ENCODE measurements at places on chromosomes 7 and 10. TPM values are rescaled to one million over a fixed set of nuclear protein-coding genes. Genes with fewer than 3 reads are reported as not detected.

Gene SOSTDC1
- total RNA-seq = under 0.01 TPM

- peaks cover 52% of the 10 kb centered on the region for H3K27me3 ChIP-seq
- H3K36me3 ChIP-seq = no peaks in the 10 kb centered on the region
- H3K27ac ChIP-seq = no peak overlapping the region
- DNase-seq = no peak
These were observed 4.2 kb downstream of the FEZF1 start for GRCh38 chr7:122300211-122300932.

DNA sequence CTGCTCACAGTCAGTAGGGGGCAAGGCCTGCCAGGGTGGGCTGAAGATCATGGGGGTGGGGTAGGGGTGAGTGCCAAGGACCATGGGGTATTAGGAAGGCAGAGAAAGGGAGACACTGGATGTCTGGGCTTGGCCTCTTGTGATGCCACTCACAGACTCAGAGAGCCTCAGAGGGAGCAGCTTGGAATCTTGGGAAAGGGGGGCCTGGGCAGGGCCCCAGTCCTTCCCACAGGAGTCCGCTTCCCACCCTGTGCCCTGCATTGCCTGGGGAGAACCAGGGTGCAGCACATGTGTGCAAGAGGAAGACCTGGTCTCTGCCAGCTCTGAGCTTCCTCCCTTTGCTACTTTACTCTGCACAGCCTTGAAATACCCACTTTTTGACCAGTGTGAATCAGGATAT is 4.3 kb downstream of the ADCY1 start:
- no peaks in the 10 kb centered on the region for H3K36me3 ChIP-seq
- DNase-seq = no peak
- H3K4me3 ChIP-seq = no peak overlapping the region
- H3K4me1 ChIP-seq = peaks cover 2% of the 10 kb centered on the region
- H3K27me3 ChIP-seq = peaks cover 57% of the 10 kb centered on the region

- peak; percentile 89 for DNase-seq
- H3K27me3 ChIP-seq = no peaks in the 10 kb centered on the region
- H3K4me3 ChIP-seq = peak overlapping the region; percentile 92
- no peaks in the 10 kb centered on the region for H3K36me3 ChIP-seq
- peak overlapping the region; percentile 71 for H3K27ac ChIP-seq
These were observed 356 bp upstream of the NDUFB2 start for GRCh38 chr7:140696024-140696679.

GRCh38 chr10:5509691-5510090 is 10.3 kb upstream of the CALML5 start:
- H3K4me3 ChIP-seq = no peak overlapping the region
- peaks cover 20% of the 10 kb centered on the region for H3K27me3 ChIP-seq
- no peaks in the 10 kb centered on the region for H3K4me1 ChIP-seq
- DNase-seq = no peak
- no peaks in the 10 kb centered on the region for H3K36me3 ChIP-seq
- no peak overlapping the region for H3K27ac ChIP-seq

- H3K27ac ChIP-seq = no peak overlapping the region
- peaks cover 2% of the 10 kb centered on the region for H3K4me1 ChIP-seq
- peaks cover 25% of the 10 kb centered on the region for H3K27me3 ChIP-seq
- no peaks in the 10 kb centered on the region for H3K36me3 ChIP-seq
- DNase-seq = no peak
These were observed 399.5 kb downstream of the RPS24 start for GRCh38 chr10:78433076-78433595.

DNA sequence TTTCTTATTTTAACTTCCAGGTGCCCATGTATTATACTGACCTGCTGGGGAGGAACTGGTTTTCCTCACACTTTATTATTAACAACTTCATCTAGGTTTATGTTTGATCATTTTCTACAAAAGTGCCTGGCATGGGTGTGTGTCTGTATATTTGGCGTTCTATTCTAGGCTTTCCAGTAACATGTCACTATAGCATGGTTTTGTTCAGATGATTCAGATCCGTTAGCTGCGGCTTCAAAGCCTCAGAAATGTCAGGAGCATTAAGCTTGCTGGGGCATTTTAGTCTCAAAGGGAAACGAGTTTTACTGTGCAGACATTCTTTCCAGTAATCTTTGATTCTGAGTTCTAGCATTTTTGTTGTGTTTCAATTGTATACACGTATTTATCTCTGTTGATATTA is 2.3 kb downstream of the INPP5A start:
- H3K4me1 ChIP-seq = peaks cover 24% of the 10 kb centered on the region
- no peak overlapping the region for H3K27ac ChIP-seq
- no peaks in the 10 kb centered on the region for H3K27me3 ChIP-seq
- no peaks in the 10 kb centered on the region for H3K36me3 ChIP-seq
- DNase-seq = peak; percentile 75

DNA sequence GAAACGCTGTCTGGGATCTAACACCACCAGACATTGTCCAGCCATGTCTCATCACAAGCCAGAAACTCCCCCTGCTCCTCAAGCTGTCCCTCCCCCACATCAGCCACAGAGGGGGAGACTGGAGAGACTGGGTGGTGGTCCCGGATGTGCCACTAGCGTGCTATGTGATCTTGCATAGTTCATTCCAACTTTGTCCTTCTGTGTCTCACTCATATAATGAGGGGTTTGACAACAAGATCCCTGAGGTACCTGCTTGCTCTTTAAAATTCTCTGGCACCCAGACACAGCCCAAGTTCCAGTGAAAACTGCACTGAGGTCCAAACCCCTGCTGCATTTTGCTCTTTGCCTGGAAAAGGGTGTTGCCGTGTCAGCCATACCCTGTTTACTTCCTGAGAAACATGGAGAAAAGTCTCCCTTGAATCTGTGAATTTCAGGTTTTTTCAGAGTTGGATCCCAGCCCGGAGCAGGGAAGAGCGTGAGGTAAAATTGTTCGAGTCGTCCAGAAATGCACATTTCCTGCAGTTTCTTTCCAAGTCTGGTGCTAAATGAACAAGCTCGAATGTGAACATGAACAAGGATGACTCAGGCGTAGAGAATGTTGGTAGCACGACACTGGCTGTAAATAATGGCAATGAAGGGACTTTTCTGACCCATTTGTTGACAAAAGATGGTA is 156.6 kb downstream of the CCDC3 start:
- no peak overlapping the region for H3K4me3 ChIP-seq
- H3K27ac ChIP-seq = peak overlapping the region; percentile 82
- H3K4me1 ChIP-seq = peaks cover 9% of the 10 kb centered on the region
- no peaks in the 10 kb centered on the region for H3K36me3 ChIP-seq

Data from IMR-90 (cell line).